ENCODE measurements at places on chromosomes 1 and 21.

- DNase-seq, result no peak
Measured at GRCh38 chr1:107188160-107188559, 47.3 kb downstream of the NTNG1 start.

DNA sequence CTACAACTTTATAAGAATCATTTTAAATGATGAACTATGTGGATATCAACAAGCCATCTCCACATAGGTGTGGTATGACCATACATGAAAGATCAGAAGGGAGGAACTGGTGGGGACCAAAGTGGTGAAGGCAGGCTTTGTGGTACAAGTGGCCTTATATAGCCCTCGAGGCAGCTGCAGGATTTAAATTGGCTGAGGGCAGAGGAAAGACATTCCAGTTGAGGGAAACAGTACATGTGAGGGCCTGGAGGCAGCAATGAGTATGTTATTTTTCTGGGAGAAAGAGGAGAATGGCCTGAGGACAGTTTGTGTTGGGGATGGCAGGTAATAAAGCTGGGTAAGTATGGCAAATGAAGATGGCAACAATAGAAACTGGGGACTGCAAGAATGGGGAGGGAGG, 17.1 kb downstream of the OSCP1 start:
- DNase-seq, result no peak

- no peak for DNase-seq
Measured at GRCh38 chr1:97050506-97050905, 328.9 kb downstream of the PTBP2 start.

GRCh38 chr1:116764906-116765862, 11.0 kb downstream of the CD2 start:
- DNase-seq, result no peak

GRCh38 chr1:58699011-58699762, 675 bp downstream of the MYSM1 start:
- no peak for DNase-seq

- no peak for DNase-seq
Measured at GRCh38 chr1:219159946-219160645, 13.6 kb upstream of the LYPLAL1 start.

DNA sequence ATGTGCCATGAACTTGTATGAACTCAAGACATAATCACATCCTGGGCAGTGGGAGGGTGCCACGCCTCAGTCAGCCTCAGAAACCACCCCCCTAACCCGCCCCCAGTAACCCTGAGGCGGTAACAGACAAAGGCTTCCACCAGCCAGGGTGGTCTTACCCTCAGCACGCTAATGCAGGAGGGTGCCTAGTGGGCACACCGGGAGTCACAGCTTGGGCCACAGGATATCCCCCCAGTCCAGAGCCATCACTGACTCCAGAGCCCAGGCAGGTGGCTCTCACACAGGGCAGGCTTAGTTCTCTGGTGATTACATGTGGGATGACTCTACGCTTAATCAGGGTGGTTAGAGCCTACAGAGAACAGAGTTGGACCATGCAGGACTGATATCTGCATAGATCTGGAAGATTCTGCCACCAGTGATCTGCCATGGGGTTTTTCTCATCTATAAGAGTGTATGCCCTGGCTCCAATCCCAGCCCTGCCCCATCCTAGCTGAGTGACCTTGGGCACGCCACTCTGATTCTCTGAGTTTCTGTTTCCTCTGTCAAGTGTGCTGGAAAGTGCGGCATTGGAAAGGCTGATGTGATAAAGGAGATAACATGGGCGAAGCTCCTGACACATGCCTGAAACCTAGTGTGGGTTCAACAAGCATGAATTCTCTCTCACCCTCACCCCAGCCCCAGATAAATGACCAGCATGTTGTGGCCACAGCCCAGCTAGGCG, 27.3 kb downstream of the OPTC start:
- no peak for DNase-seq

DNA sequence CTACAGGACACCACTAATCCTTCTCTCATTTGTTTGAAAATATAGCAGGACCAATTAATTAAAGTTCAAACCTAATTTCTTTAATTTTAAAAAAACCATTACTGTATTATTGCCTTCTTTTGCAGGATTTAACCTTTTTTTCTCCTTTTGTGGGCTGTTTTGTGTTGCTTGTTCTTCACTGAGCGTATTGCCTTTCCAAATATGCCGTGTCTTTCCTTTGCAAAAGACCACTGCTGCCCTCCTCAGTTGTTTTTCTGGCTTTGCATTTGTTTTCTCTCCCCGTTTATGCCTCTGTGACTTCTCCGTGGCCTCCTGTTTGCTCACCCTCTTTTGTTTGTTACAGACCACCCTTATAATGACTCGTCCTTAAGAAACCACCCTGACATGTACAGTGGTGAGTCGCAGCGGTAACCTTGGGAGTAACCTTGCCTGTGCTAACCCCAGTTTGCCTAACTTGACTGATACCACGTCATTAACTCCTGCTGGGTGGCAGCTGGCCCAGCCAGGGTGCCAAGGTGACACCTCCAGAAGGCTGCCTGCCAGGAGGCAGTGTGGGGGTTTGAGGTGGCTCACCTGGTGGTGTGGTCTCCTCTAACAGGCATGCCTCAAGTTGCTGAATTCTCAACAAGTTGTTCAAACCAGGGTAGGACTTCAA, 81.1 kb upstream of the CNTN2 start:
- DNase-seq, result no peak

GRCh38 chr1:201468501-201468843, 516 bp downstream of the PHLDA3 start:
- no peak for DNase-seq

- DNase-seq, result peak; percentile 44
Measured at GRCh38 chr1:205536759-205537361, 32.4 kb downstream of the CDK18 start.

DNA sequence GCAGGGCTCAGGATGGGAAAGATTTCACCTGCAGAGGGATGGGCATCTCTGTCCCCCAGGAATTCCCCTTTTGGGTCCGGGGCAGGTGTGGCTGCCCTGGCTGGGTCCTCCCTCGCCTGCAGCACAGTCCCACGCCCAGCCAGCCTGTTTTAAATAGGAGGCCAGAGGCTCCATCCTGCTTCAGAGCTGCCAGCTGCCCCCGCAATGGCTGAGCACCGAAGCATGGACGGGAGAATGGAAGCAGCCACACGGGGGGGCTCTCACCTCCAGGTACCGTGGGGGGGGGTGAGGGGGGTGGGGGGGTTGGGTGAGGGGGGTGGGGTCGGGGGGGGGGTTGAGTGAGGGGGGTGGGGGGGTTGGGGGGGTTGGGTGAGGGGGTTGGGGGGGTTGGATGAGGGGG, 3.6 kb downstream of the SCNN1D start:
- DNase-seq, result no peak

DNA sequence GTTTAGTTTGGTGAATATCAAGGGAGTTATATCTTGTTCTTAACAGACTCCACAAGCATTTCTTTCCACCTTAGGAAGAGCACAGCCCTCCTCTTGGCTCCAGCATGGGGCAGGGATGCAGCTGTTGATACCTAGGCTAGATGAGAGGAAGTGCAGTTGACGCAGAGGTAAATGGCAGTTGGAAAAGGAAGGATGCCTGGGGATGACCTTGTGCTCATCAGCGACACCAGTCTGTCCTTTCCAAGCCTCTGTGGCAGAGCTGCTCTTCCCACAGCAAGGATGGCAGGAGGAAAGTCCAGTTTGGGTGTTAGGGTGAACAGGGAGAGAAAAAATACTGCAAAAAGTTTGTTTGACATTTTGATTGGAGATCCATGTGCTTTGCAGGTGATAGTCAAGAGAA, 6.2 kb downstream of the PROX1 start:
- no peak for DNase-seq

DNA sequence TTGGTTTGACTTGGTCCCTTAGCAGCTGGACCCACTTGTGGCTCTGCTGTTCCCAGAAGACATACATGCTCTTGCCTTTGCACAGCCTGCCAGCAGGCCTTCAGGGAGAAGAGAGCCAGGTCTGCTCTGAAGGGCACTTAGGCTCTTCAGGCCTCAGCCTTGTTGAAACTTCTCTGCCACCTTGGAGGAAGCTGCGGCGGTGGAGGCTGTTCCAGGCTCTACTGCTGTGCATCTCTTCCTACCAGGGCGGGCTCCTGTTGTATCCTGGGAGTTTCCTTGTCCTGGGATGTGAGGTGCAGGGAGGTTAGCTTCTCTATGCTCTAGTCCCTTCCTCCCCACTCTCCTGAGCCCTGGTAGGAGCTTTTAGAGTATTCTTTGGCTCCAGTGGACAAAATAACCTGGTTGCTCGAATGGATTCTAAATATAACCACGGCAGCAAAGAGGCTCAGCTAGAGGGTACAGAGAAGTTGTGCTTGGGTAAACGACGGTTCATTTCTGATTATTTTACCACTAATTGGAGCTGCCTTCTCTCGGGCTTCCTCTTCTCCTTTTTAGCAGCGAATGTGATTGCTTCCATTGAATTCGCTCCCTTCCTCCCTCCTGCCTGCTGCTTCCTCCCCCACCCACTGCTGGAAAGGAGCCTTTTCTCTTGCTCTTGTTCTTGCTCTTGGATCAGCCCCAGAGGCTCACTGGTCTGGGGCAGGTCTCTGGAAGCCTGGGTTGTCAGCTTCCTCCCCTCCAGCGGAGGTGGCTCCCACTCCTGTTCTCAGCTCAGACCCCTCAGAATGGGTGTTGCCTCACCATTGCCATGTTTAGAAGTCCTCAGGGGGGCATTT, 126.6 kb upstream of the CACNA1E start:
- DNase-seq, result no peak

GRCh38 chr1:89757532-89757931, 63.3 kb upstream of the LRRC8D start:
- no peak for DNase-seq

DNA sequence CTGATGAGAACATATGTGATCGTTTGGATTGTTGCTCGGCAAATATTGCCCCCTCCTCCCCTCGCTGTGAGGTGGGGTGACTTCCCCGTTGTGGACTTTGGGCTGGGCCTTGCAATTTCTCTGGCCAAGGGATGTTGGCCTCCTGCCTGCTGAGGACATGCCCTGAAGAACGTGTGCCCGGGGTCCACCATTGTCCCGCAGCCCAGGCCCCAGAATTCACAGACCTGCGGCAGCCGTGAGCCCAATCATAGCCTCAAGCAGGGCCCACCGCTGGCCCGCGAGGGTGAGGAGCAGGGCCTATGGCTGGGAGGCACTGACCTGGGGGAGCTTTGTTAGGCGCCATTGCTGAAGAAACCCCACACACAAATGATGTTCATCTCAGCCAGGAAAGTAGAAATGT, 58.3 kb upstream of the ACTRT2 start:
- DNase-seq, result peak; percentile 42

DNA sequence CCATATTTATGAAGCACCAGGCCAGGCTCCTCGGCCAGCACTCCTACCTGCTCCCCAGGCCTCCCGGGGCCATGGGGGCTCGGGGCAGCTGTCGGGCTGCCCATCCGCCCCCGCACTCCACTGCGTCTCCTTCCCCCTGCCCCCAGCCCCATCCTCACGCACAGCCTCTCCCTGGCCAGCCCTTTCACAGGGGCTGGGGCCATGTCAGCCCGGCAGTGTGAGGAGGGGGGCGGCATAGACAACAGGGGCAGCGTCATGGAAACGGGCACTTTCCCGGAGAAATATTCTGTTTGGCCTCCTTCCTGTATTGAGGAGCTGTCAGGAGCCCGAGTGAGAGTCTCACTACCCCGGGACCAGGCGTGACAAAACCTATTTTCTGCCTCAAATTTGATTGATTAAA, 87.3 kb downstream of the CASZ1 start:
- no peak for DNase-seq

DNA sequence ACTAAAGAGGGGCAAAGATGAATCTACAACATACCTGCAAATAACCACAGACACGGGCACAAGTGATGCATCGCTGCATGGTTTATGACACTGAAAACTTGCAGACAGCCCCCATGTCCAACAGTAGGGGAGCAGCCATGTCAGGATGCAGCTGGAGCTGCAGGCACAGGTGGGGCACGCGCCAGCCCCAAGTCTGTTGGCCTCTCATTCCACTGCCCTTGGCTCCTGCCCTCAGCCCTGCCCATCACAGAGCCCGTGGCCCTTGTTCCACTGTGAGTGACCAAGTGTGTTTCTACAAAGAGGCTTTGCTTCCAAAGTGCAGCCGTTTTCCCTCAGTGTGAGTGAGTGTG, 3.2 kb upstream of the PADI4 start:
- no peak for DNase-seq

GRCh38 chr1:1916851-1917251, 1.8 kb downstream of the CALML6 start:
- no peak for DNase-seq

DNA sequence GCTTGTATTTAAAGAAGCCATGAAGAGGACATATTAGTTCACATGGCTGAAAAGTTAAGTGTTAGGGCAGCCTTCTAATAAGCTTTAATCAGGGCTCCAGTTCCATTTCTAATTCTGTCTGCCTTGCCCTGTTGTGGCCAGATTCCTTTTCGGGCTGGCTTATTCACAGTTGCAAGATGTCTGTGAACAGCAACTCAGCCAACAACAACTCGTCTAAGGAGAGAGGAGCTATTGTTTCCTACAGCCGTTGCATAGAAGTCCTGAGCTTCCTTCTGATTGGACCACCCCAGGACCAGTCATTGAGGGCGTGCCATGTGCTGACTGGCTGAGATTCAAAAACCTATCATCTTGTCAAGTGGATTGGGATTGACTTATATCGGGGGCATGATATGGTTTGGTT, 18.6 kb upstream of the COQ8A start:
- no peak for DNase-seq

GRCh38 chr1:31880957-31881687, 57.0 kb downstream of the PTP4A2 start:
- no peak for DNase-seq

DNA sequence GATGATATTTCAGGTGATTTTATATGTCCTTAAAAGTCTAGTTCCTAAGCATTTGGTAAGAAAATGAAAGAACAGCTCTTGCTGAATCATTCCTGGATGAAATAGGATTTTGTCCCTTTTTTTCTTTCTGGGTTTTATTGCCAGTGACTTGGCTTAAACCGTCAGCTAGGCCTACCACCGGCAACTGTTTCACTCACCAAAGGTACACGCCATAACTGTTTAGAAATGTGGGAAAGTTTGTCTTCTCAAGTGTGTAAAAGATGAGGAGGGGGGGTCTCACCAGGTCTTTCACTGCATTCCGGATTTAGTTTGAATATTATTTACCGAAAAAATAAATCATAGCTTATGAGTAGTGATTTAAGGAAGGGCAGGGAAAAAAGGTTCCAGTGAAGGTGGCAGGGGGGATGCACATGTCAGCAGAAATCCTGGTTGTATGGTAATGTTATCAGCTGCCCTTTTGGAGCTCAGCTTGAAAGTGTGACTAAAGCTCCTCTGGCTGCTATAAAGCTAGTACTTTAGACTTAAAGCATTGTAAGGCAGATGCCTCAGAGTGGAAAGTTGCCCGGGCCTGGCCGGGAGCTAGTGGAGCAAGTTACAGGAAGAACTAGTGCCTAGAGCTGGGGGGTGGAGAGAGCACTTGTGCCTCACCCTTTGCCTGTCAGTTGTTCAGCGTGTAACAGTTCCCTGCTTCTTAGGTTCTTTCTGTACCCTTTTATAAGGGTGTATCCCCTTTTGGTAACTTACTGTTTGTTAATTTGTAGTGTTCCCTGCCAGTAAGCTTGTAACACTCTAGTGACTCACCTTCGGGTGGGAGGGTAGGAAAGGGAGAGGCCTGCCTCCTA, 3.1 kb downstream of the ATP1A1 start:
- peak; percentile 74 for DNase-seq

- no peak for DNase-seq
Measured at GRCh38 chr1:19204446-19205266, 5.4 kb downstream of the UBR4 start.

GRCh38 chr1:111406321-111406768, 21.2 kb downstream of the OVGP1 start:
- DNase-seq, result no peak
